ENCODE measurements at places on chromosomes 1 and 21.
A peak's percentile ranks its signal among the peaks of the same experiment; 100 is the strongest.

- no peak overlapping the region for H3K27ac ChIP-seq
- DNase-seq, result no peak
- no peaks in the 10 kb centered on the region for H3K27me3 ChIP-seq
- H3K4me3 ChIP-seq, result no peak overlapping the region
- peaks cover 66% of the 10 kb centered on the region for H3K36me3 ChIP-seq
- no peaks in the 10 kb centered on the region for H3K4me1 ChIP-seq
Observed at GRCh38 chr1:224408294-224408590, 26.4 kb downstream of the WDR26 start.

DNA sequence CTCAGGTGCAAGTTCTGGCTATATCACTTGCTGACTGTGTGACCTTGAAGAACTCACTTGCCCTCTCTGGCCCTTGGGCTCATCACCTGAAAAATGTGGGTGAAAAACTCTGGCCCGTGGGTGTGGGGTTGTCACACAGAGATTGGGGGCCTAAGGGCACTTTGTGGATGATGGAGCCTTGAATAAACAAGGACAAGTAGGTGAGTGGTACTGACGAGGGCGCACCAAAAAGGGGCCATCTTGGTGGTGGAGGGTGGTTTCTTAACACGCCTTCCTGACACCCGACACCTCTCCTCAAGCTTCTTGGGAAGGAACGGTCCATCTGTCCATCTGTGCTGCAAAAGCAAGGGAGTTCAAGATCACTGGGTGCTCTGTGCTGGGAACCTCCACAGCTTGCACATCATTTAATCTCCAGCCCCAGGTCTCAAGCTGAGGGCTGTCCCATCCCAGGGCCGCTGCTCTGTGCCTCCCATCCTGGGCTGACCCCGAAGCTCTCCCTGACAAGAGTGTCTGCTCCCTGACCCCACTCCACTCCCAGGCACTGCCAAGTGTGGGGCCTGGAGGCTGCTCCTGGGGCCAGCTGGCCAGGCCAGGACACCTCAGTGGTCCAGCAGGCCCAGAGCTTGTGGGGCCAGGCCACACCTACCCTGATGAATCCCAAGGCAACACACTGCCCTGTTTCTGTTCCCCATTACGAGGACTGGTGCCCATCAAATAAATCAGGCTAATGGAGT lies 97.3 kb downstream of the GLIS1 start:
- no peaks in the 10 kb centered on the region for H3K27me3 ChIP-seq
- no peak overlapping the region for H3K4me3 ChIP-seq
- H3K4me1 ChIP-seq, result no peaks in the 10 kb centered on the region
- H3K36me3 ChIP-seq, result no peaks in the 10 kb centered on the region

GRCh38 chr21:39776589-39776988 lies 31.6 kb downstream of the IGSF5 start:
- DNase-seq, result no peak
- no peaks in the 10 kb centered on the region for H3K27me3 ChIP-seq
- no peak overlapping the region for H3K4me3 ChIP-seq
- H3K36me3 ChIP-seq, result no peaks in the 10 kb centered on the region
- no peak overlapping the region for H3K27ac ChIP-seq
- H3K4me1 ChIP-seq, result no peaks in the 10 kb centered on the region

DNA sequence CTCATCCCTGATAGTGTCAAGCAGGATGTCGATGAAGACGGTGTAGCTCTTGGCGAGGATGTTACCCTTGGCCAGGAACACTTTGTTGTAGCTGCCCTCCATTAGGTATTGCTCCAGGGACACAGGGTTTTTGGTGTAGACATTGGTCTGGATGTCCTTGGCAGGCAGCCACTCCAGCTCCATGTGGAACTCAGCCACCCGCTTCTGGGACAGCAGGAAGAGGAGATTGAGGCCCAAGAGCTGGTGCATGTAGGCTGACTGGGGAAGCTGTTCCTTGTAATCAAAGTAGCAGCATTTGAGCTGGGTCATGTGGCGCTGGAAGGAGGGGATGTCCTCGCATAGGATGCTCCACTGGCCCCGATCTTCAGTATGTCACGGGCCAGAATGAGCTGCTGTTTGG lies 9.5 kb downstream of the IL6R start:
- H3K27ac ChIP-seq, result peak overlapping the region; percentile 43
- no peaks in the 10 kb centered on the region for H3K27me3 ChIP-seq
- H3K4me3 ChIP-seq, result no peak overlapping the region
- peaks cover 8% of the 10 kb centered on the region for H3K36me3 ChIP-seq
- DNase-seq, result no peak

DNA sequence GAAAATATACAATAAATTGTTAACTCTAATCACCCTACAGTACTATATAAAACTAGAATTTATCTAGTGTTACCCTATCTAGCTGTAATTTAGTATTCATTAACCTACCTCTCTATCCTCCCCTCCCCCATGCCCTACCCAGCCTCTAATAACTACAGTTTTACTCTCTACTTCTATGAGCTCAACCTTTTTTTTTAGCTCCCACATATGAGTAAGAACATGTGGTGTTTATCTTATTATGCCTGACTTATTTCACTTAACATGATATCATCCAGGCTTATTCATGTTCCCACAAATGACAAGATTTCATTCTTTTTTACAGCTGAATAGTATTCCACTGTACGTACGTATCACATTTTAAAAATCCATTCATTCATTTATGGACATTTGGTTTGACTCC lies 46.0 kb upstream of the WARS2 start:
- H3K36me3 ChIP-seq, result no peaks in the 10 kb centered on the region
- no peaks in the 10 kb centered on the region for H3K4me1 ChIP-seq
- no peak overlapping the region for H3K27ac ChIP-seq
- DNase-seq, result no peak

Measured in effector memory CD4-positive, alpha-beta T cell (primary cell).